Pancreas (tissue), 10 donors: ENCODE measurements at places on chromosomes 5 and 9. TPM values are rescaled to one million over a fixed set of nuclear protein-coding genes. Genes with fewer than 3 reads are reported as not detected.

- no peaks in the 10 kb centered on the region for H3K36me3 ChIP-seq
- H3K4me3 ChIP-seq, result no peak overlapping the region
- no peaks in the 10 kb centered on the region for H3K4me1 ChIP-seq
- H3K27me3 ChIP-seq, result no peaks in the 10 kb centered on the region
Measured at GRCh38 chr9:34759432-34760134, 49.6 kb upstream of the CCL21 start.

DNA sequence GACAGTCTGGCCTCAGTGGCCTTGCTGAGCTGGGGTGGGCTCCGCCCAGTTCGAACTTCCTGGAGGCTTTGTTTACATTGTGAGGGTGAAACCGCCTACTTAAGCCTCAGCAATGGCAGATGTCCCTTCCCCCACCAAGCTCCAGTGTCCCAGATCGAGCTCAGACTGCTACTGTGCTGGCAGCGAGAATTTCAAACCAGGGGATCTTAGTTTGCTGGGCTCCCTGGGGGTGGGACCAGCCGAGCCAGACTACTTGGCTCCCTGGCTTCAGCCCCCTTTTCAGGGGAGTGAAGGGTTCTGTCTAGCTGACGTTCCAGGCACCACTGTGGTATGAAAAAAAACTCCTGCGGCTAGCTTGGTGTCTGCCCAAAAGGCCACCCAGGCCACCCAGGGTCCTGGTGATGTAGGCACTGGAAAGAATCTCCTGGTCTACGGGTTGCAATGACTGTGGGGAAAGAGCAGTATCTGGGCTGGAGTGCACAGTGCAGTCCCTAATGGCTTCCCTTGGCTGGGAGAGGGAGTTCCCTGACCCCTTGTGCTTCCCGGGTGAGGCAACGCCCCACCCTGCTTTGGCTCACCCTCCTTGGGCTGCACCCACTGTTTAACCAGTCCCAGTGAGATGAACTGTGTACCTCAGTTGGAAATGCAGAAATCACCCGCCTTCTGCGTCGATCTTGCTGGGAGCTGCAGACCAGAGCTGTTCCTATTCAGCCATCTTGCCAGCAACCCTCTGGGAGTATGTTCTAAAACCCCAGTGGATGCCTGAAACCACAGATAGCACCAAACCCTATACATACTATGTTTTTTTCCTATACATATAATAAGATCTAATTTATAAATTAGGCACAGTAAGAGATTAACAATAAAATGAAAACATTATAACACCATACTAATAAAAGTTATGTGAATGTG is 95.5 kb downstream of the TMEM161B start:
- H3K4me3 ChIP-seq, result no peak overlapping the region
- no peak overlapping the region for H3K27ac ChIP-seq
- no peaks in the 10 kb centered on the region for H3K36me3 ChIP-seq

- no peak overlapping the region for H3K4me3 ChIP-seq
- peaks cover 3% of the 10 kb centered on the region for H3K4me1 ChIP-seq
- H3K36me3 ChIP-seq, result no peaks in the 10 kb centered on the region
- H3K27ac ChIP-seq, result no peak overlapping the region
- no peaks in the 10 kb centered on the region for H3K27me3 ChIP-seq
Measured at GRCh38 chr5:61416010-61416409, 84.0 kb downstream of the ZSWIM6 start.

Gene KIF4B
- not detected for total RNA-seq

GRCh38 chr5:95005811-95006210 is 279.1 kb downstream of the MCTP1 start:
- no peaks in the 10 kb centered on the region for H3K36me3 ChIP-seq
- H3K27me3 ChIP-seq, result no peaks in the 10 kb centered on the region
- no peaks in the 10 kb centered on the region for H3K4me1 ChIP-seq

- no peaks in the 10 kb centered on the region for H3K27me3 ChIP-seq
- H3K4me1 ChIP-seq, result peaks cover 26% of the 10 kb centered on the region
- H3K4me3 ChIP-seq, result no peak overlapping the region
Measured at GRCh38 chr5:124923131-124923530, 176.7 kb upstream of the ZNF608 start.

Gene IRX4
- not detected for total RNA-seq

Gene ZNF658
- total RNA-seq, result 3.6 TPM

DNA sequence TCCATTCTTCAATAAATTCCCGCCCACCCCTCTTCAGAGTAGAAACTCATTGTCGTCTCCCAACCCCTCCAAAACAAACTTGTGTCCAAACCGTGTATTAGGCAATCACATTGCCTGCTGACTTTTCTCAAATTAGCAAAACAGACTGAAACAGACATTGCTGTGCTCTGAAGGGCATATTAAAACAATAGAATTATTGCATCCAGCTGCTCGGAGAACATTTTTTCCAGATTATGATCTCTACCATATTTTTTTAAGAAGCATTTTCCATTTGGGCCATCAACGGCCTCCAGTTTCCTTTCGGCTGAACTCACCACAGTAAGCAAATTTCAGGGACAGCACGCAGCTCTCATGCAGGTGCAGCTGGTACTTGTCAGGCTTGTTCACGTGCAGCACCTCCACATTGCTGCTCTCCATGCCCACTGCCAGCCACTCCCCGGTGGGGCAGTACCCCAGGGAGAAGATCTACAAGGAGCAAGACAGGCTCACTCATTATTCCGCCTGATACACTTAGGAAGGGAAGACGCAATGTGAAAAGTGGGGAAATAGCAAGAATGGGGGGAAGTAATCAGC is 104.1 kb downstream of the TLE1 start:
- no peaks in the 10 kb centered on the region for H3K27me3 ChIP-seq
- DNase-seq, result no peak
- H3K4me1 ChIP-seq, result peaks cover 11% of the 10 kb centered on the region
- no peak overlapping the region for H3K4me3 ChIP-seq

DNA sequence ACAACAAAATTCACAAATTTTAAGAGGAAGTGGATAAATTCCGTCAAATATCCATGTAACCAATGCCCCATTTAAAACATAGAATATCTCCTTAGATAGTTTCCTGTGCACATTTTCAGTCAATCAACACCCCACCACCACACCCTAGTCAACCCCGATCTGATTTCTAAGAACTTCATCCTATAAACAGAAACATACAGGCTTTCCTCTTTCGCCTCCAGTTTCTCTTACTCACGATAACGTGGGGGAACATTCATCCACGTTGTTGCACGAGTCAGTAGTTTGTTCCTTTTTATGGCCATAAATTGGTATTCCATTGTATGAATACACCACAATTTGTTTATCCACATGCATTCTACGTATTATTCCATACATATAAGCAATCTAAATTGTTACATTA is 35.6 kb upstream of the TRIO start:
- H3K36me3 ChIP-seq, result no peaks in the 10 kb centered on the region
- H3K4me3 ChIP-seq, result no peak overlapping the region
- H3K27ac ChIP-seq, result no peak overlapping the region
- no peaks in the 10 kb centered on the region for H3K4me1 ChIP-seq

DNA sequence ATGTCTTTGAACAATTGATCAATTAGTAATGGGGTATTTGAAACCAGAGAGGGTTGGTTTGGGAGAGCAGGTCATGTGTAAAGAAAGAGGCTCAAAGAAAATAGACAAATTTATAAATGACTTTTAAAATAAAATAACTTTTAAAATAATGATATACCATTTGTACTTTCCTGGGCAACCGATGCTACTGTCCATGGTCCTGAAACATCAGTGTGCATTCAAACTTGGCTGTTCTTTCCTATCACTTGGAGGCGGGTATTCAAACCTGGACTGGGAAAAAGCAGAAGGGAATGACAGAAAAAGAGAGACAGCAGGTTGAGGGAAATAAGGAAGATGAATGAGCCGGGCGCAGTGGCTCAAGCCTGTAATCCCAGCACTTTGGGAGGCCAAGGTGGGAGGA is 1446.4 kb upstream of the WWC1 start:
- no peak for DNase-seq
- H3K36me3 ChIP-seq, result no peaks in the 10 kb centered on the region
- no peak overlapping the region for H3K27ac ChIP-seq
- no peaks in the 10 kb centered on the region for H3K27me3 ChIP-seq
- no peak overlapping the region for H3K4me3 ChIP-seq

DNA sequence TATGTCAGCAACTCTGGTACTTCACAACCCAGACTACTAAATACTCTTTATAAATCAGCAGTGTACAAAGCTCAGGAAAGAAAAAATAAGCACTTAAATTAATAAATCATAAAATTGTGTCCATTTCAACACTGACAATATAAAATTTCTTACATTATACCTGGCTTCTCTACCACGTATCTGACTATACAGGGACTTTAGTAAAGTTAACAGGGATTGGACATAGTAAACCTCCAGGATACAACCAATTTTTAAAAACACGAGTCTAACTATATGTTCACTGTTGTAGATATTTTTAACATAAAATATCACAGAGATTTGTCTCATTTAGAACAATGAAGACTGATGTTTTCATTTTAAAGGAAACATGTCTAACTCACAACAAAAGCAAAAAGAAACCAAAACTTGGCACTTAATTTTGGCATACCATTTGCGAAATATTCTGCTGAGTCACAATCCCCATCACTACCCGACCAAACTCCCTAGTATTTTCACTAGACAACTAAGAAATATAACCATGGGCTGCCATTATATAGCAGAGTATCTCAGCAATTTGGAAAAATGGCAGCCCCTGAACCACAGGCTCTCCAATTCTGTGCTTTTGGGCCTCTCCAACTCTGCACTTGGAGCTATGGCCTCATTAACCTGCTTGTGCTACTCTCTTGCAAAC is 14.4 kb downstream of the FAM169A start:
- no peaks in the 10 kb centered on the region for H3K27me3 ChIP-seq
- no peak overlapping the region for H3K27ac ChIP-seq
- no peak for DNase-seq
- H3K4me1 ChIP-seq, result no peaks in the 10 kb centered on the region
- H3K4me3 ChIP-seq, result no peak overlapping the region

GRCh38 chr9:26483991-26484390 is 408.6 kb downstream of the CAAP1 start:
- H3K27me3 ChIP-seq, result no peaks in the 10 kb centered on the region
- H3K27ac ChIP-seq, result no peak overlapping the region
- no peaks in the 10 kb centered on the region for H3K36me3 ChIP-seq
- H3K4me3 ChIP-seq, result no peak overlapping the region
- no peaks in the 10 kb centered on the region for H3K4me1 ChIP-seq

Gene ADGRD2
- total RNA-seq, result not detected

Gene CBY3
- not detected for total RNA-seq

Gene EQTN
- not detected for total RNA-seq

- no peak overlapping the region for H3K27ac ChIP-seq
- H3K27me3 ChIP-seq, result no peaks in the 10 kb centered on the region
- DNase-seq, result no peak
- H3K4me3 ChIP-seq, result no peak overlapping the region
- no peaks in the 10 kb centered on the region for H3K36me3 ChIP-seq
- no peaks in the 10 kb centered on the region for H3K4me1 ChIP-seq
Measured at GRCh38 chr5:109234381-109234780, 175.4 kb downstream of the PJA2 start.

GRCh38 chr5:160064417-160064810 is 54.8 kb downstream of the PWWP2A start:
- peaks cover 21% of the 10 kb centered on the region for H3K4me1 ChIP-seq
- no peak overlapping the region for H3K4me3 ChIP-seq
- H3K27me3 ChIP-seq, result no peaks in the 10 kb centered on the region
- H3K27ac ChIP-seq, result peak overlapping the region; percentile 79

DNA sequence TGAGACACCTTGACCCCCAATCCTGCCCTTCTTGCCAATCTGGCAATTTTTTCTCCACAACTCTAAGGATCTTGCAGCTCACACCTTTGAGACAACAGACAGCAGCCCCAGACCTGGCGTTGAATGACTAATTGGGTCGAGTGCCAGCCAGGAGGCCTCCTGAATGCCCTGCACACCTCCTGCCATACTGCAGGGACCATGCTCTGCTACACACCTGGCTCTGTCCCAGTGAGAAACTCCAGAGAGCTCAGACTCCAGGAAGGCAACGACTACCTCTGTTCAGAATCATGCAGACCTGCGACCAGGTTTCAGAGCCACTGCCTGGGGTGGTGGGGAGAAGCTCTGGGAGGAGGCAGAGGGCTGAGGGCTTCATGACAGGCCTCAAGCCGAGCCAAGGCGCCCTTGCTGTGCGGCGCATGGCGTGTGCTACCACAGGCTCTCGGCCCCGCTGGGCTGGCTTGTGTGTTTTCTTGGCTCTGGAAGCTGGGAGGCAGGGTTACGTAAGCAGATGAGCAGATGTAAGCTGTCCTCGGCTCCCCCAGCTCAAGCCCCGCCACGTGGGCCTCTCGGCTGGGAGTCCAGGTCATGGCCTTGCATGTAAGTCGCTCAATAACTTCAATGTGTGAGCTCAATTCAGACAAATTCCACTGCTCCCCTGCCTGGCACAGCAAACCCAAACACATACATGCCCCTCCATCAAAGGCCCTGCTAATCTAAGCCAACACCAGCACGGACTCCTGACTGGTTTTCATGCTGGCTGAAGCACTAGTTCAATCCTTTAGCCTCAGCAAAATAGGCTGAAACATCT is 27.5 kb downstream of the B4GALT1 start:
- H3K27me3 ChIP-seq, result no peaks in the 10 kb centered on the region
- H3K4me1 ChIP-seq, result peaks cover 23% of the 10 kb centered on the region
- DNase-seq, result no peak
- H3K4me3 ChIP-seq, result no peak overlapping the region
- no peaks in the 10 kb centered on the region for H3K36me3 ChIP-seq
- H3K27ac ChIP-seq, result peak overlapping the region; percentile 47

Gene TSSK1B
- not detected for total RNA-seq

DNA sequence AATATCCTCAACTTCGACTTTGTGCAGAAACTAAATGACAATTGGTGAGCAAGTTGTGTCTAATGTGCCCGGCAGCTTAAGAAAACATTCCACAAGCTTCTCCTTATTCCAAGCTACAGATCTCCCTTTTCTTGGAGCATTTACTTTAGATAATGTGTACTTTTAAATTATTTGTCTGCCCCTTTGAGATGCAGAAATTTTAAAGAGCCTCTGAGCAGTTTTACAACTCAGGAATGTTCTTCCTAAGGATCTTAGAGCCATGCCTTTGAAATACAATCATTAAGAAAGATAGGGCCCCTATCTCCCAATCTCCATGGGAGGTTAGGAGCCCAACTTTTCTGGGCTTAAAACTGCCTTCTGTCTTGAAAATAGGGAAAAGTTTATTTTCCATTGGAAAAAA is 723.7 kb upstream of the COX7C start:
- peaks cover 5% of the 10 kb centered on the region for H3K27me3 ChIP-seq
- no peaks in the 10 kb centered on the region for H3K36me3 ChIP-seq
- no peak overlapping the region for H3K27ac ChIP-seq
- no peak for DNase-seq

GRCh38 chr9:119697996-119698395 is 328.8 kb upstream of the BRINP1 start:
- no peaks in the 10 kb centered on the region for H3K27me3 ChIP-seq
- H3K27ac ChIP-seq, result no peak overlapping the region

Gene PCDHGA7
- total RNA-seq, result 1.2 TPM

- no peak overlapping the region for H3K4me3 ChIP-seq
- no peaks in the 10 kb centered on the region for H3K36me3 ChIP-seq
- H3K4me1 ChIP-seq, result no peaks in the 10 kb centered on the region
- DNase-seq, result no peak
- no peaks in the 10 kb centered on the region for H3K27me3 ChIP-seq
Measured at GRCh38 chr5:132309679-132310078, 15.5 kb downstream of the SLC22A4 start.
